Fibroblast of upper back skin (primary cell): ENCODE measurements at places on chromosomes 6 and 20.
A peak's percentile ranks its signal among the peaks of the same experiment; 100 is the strongest.

- no peak for DNase-seq
Measured at GRCh38 chr6:36786055-36786675, 53.1 kb downstream of the CPNE5 start.

GRCh38 chr6:7579851-7580250, 10.1 kb upstream of the SNRNP48 start:
- DNase-seq: no peak

- DNase-seq: no peak
Measured at GRCh38 chr6:114315831-114316595, 26.8 kb downstream of the HS3ST5 start.

DNA sequence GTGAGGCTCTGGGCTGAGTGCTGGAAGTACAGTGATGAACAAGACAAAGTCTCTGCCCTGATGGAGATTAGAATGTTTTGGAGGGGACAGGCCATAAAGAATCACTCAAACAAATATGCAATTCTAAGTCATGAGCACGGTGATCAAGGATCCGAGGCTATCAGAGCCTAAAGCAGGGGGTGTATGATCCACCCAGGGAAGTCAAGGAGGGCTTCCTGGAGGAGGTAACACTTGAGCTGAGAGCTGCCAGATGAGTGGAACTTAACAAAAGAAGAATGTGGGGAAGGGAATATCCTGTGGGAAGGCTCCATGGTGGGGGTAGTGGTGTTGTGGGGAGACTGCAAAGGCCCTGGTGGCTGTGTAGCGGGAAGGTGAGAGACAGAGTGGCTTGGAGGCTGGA, 12.2 kb downstream of the BPIFB4 start:
- DNase-seq: no peak

DNA sequence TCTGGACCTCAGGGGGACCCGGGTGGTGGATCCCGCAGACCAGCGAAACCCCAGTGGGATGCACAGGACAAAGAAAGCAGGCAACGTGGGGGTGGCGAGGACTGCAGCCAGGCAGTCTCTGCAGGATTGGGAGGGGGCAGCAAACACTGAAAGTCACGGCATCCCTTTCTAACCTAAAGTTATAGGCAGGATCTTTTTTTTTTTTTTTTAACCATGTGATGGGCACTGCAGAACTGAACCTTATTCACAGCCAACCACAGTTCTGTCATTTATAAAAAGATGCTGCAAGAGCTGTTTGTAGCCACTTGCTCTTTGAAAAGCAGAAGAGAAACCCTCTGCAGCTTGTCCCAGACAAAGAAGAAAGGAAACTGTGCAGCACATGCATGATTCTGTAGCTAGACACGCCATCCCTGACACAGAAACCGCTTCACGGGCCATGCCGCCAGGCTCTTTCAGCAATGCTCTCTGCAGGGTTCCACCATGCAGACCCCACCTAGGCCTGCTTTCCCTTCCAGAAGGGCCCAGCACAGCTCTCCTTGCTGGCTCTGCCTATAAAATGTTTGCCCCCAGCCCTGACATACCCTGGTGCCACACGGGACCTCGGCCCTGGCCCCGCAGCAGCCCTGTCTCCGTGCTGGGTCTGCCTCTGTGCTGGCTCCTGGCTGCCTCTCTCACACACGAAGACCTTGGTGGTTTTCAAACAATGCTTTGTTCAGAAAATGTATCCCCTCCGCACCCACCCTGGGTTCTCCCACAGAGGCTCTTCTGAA, 70.8 kb downstream of the PYGB start:
- DNase-seq: no peak

GRCh38 chr6:36597775-36598174, 3.6 kb downstream of the SRSF3 start:
- DNase-seq: no peak

- no peak for DNase-seq
Measured at GRCh38 chr20:30511322-30512030, 746.0 kb upstream of the DEFB115 start.

GRCh38 chr6:166786704-166787293, 159.7 kb upstream of the RPS6KA2 start:
- peak; percentile 66 for DNase-seq

DNA sequence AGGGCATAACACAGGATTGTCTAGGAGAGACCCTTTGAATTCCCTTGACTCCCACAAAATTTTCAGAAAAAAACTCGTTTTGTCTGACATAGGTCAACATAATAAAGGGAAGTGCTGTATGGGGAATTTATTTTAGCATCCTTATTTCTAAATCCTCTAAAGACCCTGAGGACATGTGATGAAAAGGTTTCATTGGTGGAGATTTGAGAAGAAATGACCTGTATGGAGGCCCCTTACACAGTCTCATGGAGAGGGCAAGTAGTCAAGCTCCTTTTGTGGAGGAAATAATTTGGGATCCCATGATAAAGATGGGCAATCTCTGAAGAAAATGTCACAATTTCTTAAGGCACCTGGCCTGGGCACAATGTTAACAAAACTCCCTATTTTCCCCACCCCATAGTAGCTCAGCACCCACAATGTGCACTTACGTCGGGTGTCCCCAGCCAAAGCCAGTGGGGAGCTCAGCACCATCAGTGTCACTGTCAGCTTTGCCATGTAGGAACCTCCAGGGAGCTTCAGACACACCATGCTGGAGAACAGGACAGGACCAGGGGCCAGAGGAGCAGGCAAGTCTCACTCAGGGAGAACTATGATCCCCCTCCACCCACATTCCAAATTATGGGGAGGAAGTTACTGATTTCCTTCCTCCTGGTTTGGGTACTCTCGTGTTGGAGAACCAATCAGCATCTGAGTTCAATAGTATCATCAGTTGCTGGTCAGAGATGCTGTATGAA, at the start of gene HLA-DRB5:
HLA-DRB5 (minus strand) TSS at position 591 of the 734 bp plus-strand sequence; CDS start at position 528, 63 bp downstream.
- DNase-seq: no peak
